K562 (cell line): ENCODE measurements at places on chromosomes 1 and 21.

DNA sequence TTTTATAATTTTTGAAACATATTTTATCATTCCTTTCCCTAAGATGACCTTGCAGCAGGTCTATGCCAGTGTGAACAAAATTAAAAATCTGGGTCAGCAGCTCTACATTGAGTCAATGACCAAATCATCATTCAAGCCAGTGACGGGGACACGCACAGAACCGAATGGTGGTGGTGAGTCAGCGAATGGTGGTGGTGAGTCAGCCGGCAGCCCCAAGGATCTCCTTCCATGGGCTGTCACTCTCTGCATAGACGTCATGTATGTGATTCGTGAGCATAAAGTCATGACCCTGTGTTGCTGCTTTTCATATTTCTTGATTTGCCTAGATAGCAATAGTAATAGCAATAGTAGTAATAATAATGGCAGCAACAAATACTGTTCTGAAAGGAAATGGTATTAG is 26.3 kb downstream of the PER3 start:
- DNase-seq: peak; percentile 67

- DNase-seq: no peak
These were observed 10.0 kb upstream of the MPZL1 start for GRCh38 chr1:167711797-167712196.

- DNase-seq: no peak
These were observed 217.3 kb upstream of the FGGY start for GRCh38 chr1:59079434-59080140.

DNA sequence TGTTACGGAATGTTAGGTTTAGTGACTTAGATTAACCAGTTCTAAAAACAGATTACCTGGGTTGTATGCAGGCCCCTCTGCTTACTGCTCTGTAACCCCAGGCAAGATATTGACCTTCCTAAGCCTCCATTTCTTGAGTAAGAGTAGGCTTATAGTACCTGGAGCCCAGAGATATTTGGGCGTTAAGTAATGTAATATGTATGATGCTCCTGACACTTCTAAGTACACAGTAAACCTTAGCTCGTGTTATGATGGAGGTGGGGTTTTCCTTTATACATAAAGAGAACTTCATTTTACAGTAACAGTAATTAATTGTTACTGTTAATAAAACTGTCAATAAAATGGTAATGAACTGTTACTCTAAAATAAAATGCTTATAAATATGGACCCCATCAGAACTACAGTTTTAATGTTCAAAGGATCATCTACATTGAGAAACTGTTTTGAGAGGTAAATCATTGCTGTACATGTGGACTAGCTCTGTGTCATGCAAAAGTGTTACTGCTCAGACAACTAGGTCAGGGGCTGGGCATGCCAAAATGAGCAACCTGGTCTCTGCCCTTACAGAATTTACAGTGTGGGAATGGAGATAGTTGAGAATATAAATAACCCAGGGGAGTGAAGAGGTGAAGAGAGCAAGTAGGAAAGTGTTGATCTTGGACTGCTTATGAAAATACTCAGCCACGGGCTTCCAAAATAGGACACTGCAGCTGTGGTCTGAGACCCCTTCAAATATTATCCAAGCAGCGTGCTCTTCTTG is 26.6 kb downstream of the LRRC8C start:
- DNase-seq: no peak

- DNase-seq: no peak
These were observed 208.1 kb upstream of the DUSP10 start for GRCh38 chr1:221949996-221950395.

DNA sequence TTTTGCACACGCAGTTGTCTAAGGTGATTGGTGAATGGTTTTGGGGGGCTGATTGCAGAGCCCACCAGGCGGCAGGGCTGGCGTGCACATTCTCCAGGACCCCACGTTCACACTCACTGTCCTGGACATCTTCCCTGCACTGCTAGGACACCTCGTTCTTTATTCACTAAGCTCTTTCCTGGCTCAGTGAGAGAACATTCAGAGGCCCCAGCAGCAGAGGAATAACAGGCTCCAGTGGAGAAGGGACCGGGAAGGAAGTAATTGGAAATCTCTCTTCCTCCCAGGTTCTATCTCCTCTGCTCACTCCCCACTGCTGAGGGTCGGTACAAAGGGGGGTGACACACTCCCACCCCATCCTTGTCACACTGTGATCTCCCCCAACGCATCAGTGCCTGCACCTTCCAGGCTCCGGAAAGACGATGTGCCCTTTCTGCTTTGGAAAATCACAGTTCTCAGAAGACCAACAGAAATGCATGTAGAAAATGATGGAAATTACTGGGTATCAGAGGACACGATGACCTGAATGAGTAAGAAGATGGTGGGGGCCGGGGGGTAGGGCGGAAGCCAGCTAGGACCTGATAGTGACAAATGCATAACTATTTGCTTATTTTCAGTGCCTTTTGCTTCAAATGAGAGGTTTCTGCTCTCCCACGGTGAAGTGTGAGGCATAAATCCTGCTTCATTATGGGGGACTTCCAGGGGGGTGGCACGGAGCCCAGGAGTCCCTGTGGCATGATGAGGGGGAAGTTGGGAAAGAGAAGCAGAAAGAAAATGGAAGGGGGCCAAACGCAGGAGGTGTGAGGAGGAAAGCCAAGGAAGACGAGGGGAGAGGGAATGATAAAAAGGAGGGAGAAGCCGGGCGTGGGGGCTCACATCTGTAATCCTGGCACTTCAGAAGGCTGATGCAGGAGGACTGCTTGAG is 25.2 kb upstream of the KIF26B start:
- no peak for DNase-seq

GRCh38 chr1:57736940-57737339 is 313.1 kb upstream of the DAB1 start:
- DNase-seq: no peak

DNA sequence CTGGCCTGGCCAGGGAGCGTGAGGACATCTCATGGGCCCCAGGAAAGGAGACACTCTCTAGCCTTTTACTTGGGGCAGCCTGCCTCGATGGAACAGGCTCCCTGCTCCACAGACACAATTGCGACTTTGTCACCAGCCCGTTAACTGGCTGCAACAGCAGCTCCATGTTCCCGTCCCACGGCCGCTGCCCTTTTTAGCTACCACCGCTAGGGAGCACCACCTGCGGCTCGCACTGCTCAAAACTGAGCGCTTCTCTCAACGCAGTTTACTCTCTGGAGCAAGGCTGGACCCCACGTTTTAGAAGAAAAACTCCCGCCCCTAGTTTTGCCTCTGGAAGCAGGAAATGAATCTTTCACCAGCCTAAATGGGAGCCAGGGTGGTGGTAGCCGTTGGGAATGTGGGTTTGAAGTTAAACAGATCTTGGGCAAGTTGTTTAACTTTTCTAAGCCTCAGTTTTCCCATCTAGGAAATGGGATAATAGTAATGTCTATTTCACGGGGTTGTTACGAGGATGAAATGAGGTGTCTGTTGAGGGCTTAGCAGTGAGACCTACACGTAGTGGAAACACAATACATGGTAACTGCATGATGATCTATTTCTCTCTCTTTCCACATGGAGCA is 3.5 kb upstream of the LRRC38 start:
- peak; percentile 34 for DNase-seq
